ENCODE measurements at places on chromosomes 13 and 19.

- no peak for DNase-seq
Measured at GRCh38 chr19:1244693-1245451, 3.3 kb downstream of the ATP5F1D start.

DNA sequence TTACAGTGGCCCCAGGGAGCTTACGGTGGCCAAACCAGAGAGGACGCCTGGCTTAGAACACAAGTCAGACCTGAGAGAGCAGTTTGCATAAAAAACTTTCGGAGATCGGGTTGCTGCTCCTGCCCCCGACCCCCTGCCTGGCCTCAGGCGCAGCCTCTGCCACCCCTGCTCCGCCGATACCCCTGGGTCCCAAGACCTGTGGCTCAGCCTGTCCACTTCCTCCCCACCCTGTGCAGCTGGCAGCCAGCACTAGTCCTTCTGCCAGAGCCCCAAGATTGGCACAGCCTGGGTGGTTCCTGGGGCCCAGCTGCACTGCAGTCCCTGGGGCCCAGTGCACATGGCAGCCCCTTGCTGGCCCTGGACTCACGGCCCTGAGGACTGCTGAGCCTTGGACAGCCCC, 56.2 kb upstream of the SOX1 start:
- no peak for DNase-seq

GRCh38 chr19:35713904-35714495, 3.8 kb upstream of the KMT2B start:
- no peak for DNase-seq

DNA sequence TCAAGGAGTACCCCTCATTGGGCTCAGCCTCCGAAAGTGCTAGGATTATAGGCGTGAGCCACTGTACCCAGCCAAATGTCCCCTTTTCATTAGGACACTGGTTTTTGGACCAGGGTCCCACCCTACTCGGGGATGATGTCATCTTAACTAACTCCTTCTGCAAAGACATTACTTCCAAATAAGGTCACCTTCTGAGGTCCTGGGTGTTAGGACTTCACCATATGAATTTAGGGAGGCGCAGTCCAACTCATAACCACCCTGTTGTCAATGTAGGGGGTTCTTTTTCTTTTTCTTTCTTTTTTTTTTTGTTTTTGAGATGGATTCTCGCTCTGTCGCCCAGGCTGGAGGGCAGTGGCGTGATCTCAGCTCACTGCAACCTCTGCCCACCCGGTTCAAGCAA, 32.7 kb upstream of the NFIC start:
- no peak for DNase-seq

DNA sequence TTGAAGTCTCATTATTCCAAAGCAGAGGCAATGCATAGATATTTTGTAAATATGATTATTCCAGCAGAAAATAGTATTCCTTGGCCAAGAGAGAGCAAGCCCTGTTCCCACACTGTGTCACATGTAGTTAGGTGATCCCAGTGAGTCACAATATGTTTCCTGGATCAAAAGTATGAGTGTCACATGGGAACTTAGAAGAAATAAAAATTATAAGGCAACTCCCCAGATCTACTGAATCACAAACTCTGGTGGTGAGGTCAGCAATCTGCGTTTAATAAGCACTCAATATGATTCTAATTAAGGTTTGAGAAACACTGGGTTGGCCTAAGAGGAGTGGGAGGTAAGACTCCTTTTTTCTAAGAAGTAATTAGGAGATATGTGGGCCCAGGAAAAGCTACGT, 1504.5 kb upstream of the PCDH20 start:
- no peak for DNase-seq

DNA sequence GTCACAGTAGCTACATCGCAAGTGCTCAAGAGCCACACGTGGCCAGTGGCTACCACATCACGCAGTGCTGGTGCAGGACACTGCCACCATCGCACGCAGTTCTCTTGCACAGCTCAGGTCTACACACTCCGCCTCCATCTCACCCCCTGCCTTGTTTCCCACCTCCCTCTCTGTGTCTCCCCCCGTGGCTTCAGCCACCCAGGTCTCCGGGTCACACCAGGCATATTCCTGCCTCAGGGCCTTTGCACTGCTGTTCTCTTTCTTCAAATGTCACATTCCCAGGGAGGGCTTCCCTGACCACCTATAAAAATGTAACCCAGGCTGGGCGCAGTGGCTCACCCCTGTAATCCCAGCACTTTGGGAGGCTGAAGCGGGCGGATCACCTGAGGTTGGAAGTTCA, 10.6 kb downstream of the CCDC8 start:
- DNase-seq = no peak

- DNase-seq = no peak
Measured at GRCh38 chr13:93356469-93356868, 129.9 kb downstream of the GPC6 start.

- no peak for DNase-seq
Measured at GRCh38 chr13:39253774-39254173, 215.5 kb downstream of the NHLRC3 start.

DNA sequence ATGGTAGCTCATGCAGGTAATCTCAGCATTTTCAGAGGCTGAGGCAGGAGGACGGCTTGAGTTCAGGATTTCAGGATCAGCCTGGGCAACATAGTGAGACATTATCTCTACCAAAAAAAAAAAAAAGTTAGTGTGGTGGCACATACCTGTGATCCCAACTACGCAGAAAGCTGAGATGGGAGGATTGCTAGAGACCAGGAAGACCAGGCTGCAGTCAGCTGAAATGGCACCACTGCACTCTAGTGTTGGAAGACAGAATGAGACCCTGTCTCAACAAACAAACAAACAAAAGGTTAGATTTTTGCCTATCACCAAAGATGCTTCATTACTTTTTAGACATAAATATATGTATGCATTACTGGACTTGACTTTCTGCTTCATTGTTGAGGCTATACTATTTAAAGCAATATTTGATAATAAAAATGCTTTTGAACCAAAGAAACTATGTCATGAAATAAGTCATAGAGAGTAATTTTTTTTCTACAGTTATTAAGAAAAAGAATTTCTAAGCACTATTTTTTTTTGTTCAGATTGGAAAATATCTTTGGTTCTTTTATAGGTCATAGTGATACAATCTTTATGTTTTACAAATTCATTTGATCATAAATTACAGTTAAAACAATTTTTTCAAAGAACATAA, 1180.1 kb upstream of the ATXN8OS start:
- peak; percentile 60 for DNase-seq

DNA sequence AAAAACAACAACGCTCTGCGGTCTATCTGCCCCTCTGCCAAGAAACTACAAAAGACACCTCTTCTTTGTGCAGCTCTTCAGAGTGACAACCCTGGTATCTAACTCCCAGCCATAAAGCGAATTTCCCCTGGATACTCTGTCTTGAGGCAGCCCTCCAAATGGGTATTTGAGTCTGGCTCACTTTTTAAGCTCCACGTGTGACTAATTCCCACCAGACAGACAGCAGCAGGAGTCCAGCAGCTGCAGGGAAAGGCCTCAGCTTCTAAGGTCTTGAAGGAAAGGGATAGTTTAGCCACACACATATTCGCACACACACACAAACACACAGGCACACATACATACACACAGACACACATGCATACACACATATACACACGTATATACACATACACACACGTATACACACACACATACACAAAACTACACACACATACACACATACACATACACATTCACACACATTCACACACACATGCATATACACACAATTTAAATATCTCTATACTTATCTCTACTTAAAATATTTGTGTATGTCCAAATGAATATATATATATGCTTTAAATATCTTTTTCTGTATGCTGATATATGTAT, 188.8 kb downstream of the TSHZ3 start:
- DNase-seq = no peak
